ENCODE measurements at places on chromosomes 7 and 10.

DNA sequence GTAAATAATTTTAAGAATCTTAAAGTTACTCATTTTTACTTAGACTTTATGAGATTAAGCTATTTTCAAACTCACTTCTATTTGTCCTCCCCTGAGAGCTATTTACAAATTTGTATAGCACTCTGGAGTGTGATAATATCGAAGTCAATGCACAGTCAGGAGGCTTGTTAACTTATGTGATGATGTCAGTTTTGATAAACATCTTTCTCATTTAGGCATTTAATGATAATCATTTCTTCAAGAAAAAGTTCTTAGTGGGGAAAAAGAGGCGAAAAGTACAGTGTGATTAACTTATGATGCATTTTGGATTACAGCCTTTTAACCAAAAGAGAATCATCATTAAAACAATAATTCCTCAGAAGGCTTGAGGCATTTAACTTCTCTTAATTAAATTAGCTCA is 468.6 kb downstream of the AUTS2 start:
- no peak for DNase-seq

- no peak for DNase-seq
Measured at GRCh38 chr10:117663750-117664149, 121.2 kb downstream of the EMX2 start.

GRCh38 chr7:4361774-4362173 is 320.3 kb upstream of the FOXK1 start:
- no peak for DNase-seq

GRCh38 chr10:90161-90560 is 41.1 kb upstream of the TUBB8 start:
- no peak for DNase-seq

DNA sequence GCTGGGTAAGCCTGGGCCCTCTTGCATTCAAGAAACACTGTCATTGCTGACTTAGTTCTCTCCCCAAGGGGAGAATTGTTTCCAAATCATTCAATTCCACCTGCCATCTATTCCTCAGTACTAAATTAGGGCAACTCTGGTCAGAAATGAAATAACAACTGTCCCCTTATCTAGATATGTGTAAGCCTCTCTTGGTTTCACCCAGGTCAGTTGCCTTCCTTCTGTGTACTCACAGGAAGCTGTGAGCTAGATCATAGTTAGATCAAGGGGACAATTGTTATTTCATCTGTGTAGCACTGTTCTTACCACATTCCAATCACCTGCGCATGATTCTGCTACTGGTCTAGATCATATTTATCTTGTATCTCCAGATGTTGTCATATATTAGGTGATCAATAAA is 483.0 kb upstream of the SORCS1 start:
- no peak for DNase-seq

DNA sequence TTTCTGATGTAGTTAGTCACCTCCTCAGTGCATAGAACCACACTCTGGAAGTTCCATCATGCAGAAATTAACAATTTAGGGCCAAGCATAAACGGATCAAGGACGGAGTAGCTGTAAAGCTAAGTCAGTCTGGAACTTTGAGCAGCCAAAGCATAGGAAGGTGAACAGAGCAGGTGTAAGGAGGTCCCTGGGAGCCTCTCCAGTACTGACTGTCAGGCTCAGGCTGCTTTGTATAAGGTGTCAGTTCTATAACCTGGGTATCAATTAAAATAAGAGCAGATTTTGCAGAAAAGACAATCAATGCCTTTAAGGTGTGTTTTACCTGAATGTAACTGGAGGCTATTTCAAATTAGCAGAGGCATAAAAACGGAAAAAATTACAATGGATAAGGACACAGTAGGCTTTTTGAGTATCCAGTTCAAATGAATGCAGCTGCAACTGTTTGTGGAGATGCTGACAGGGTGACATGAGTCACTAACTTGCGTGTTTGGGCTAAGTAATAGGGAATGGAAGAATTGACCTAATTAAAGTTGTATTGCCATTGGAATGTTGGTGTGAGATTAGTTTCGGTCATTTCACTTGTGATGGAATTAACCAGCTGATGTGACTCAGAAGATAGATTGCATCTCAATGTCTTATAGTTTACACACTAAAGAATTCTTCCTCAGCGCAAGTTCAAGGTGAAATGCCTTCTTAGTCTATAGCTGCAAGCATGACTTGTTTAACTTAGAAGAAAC is 417.9 kb upstream of the CNTNAP2 start:
- DNase-seq = no peak

DNA sequence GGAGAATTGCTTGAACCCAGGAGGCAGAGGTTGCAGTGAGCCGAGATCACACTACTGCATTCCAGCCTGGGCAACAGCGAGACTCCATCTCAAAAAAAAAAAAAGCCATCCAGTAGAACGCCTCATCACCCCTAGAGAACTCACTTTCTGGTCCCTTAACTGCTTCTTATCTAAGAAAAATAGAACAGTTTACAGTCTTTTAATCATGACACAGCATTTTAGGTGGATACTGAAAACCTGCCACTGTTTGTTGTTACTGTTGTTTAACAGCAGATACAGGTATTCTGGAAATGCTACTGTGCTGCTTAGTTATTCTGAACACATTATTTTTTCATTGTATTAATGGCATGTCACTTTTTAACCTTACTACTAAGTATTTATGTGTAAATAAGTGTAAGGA is 624.3 kb upstream of the GHITM start:
- no peak for DNase-seq

GRCh38 chr7:30616318-30616717 is 21.6 kb downstream of the GARS1 start:
- DNase-seq = no peak
